Head of caudate nucleus (tissue), 42 donors: ENCODE measurements at places on chromosomes 16 and 17.

DNA sequence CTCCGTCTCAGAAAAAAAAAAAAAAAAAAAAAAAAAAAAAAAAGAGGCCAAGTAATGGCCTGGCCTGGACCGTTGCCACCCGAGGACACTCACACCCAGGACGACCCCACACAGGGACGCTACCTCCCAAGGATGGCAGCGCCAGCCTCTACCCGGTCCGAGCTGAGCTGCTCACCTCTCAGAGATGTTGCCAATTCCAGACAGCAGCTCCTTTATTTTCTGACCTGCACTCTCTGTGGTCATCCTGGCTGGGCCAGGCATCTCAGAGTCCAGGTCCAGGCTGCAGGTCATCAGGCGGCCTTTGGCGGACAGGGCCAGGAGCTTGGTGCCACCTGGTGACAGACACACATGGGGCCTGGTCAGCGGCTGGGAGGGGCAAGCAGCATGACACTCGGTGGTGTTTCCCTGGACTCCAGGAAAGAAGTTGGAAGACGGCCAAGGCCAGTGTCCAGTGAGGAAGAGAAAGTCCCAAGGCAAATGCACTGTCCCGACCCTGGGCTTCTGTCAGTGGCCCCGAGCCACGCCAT lies 3.1 kb downstream of the FAAP100 start:
- DNase-seq = no peak

GRCh38 chr17:16991349-16992009 lies 19.6 kb upstream of the TNFRSF13B start:
- DNase-seq = peak; percentile 92

- peak; percentile 80 for DNase-seq
These were observed 1.9 kb upstream of the CAPN15 start for GRCh38 chr16:525520-526180.

DNA sequence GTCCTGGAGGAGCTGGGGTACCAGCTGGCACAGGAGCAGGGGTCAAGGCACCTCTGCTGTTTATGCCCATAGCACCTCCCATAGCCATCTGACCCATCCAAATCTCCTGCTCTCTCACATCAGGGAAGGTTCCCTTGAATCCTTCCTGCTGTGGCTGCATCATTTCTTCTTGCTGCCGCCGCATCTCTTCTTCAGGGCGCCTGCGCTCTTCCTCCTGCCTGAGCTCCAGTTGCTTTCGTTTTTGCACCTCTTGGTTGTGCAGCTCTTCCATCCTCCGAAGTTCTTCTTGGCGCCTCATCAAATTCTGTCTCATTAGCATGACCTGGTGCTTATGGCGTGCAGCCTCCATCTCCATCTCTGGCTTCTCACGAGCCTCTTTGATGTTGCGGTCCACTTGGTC lies 2.0 kb upstream of the NOB1 start:
- no peak for DNase-seq

- DNase-seq = no peak
These were observed 88.5 kb downstream of the KCNJ12 start for GRCh38 chr17:21464611-21465021.

GRCh38 chr17:41748275-41748674 lies 13.8 kb upstream of the HAP1 start:
- no peak for DNase-seq
